Bladder microvascular endothelial cell (primary cell): ENCODE measurements at places on chromosomes 6 and 20. TPM values are rescaled to one million over a fixed set of nuclear protein-coding genes. Genes with fewer than 3 reads are reported as not detected.

CST11 gene
- total RNA-seq, result not detected in 2 replicates

AKIRIN2 gene
- total RNA-seq, result 10.4 and 19.4 TPM in 2 replicates

AKAP12 gene
- total RNA-seq, result 143 and 553 TPM in 2 replicates

SMIM26 gene
- 34.0 and 43.2 TPM in 2 replicates for total RNA-seq

TXLNB gene
- 1.1 and 1.2 TPM in 2 replicates for total RNA-seq

JPH2 gene
- 0.16 and 0.63 TPM in 2 replicates for total RNA-seq

ZC2HC1B gene
- not detected in 2 replicates for total RNA-seq

OR2H2 gene
- total RNA-seq, result not detected in 2 replicates

DST gene
- 84.8 and 292 TPM in 2 replicates for total RNA-seq

MROH8 gene
- 0.25 and 0.49 TPM in 2 replicates for total RNA-seq

PRDM13 gene
- total RNA-seq, result not detected in 2 replicates
